ENCODE measurements at places on chromosomes 11 and 22.

DNA sequence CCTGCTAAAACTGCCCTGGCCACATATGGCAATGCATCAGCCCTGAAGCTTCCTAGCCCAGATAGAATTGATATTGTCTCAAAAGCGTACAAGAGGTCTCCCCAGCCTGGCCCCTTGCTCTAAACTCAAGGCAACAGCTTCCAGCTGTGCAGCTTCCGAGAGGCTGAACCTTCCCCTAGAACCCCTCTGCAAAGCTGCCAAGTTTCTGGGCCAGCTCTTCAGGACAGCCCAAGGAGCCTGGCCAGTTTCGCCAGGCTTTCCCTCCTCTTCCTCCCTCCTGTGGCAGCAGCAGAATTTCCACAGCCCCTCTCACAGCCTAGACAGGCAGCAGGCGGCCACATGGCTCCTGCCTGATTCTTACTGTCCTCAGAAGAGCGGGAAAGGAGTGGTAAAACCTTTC is 34.5 kb downstream of the NUMA1 start:
- DNase-seq: no peak

- DNase-seq: no peak
Observed at GRCh38 chr22:31768422-31769059, 14.7 kb downstream of the DEPDC5 start.

- no peak for DNase-seq
Observed at GRCh38 chr11:95152876-95153856, 63.5 kb downstream of the ENDOD1 start.

- no peak for DNase-seq
Observed at GRCh38 chr11:85170184-85170583, 457.0 kb downstream of the DLG2 start.

GRCh38 chr22:49712195-49712791 is 115.4 kb downstream of the BRD1 start:
- DNase-seq: no peak

DNA sequence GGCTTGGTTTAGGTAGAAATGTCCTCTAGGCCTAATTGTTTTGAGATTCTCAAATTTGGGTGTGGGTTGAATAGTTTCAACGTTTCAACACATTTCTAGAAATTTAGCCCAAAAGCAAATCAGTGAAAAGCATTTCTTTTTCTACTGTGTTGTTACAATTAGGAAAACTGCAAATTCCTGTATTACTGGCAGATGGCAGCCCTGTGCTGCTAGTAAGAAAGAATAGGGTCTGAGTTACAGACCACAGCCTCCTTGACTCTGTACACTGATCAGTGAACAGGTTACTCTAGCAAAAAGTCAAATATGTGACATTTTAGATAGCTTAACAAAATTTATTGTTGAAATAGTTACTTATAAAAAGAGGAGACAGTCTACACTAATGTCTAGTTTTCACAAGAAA is 703.0 kb downstream of the JRKL start:
- peak; percentile 20 for DNase-seq

GRCh38 chr11:117950301-117950700 is 21.1 kb upstream of the TMPRSS13 start:
- peak; percentile 40 for DNase-seq

DNA sequence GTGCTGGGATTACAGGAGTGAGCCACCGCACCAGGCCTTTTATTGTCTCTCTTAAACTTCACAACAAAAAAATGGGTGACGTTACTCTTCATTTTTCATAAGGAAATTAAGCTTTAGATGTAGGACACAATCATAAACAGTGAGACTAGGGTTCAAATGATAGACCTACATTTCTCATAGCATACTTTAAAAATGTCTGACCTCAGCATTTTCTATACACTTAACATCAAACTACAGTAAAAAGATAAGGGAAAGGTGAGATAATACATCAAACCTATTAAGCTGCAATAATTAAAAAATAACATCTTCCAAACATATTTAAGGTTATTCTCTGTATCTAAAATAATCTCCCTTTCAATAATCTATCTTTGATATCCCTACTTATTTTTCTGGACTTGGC is 914.2 kb downstream of the FAM181B start:
- DNase-seq: no peak

DNA sequence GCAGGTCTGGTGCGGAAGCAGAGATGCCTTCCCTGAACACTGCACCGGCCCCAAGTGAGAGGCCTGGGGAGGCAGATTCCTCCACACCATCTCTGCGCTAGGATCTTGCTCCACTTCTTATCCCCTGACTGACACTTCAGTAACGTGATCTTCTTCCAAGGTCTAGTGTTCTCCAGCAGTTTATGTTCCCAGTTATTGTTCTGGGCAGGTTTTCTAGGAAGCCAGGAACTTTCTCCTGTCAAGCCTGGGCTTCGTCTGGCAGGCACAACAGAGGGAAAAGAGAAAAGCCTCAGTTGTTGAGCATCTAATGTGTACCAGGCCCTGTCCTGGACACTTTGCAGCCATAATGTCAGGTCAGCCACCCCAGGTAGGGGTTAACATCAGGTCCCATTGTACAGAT is 10.5 kb downstream of the CD82 start:
- no peak for DNase-seq

- DNase-seq: no peak
Observed at GRCh38 chr11:118282606-118283005, 18.5 kb upstream of the MPZL2 start.

DNA sequence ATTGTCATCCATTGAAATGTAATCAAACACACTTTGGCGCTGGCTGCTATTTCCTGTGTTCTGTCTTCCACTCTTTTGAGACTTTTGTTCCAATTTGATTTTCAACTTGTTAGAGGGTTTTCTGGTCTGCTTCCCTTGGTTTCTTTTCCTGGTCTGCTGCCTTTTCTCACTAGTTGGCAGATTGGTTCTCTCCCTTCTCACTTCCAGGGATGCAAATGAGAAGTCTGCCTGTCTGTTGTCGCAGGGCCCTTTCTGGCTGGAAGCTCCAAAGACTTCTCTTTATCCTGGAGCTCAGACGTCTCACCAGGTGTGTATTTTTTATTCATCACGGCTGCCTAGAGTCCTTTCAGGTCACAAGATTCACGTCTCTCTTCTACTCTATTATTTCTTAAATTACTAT is 84.0 kb downstream of the RPS6KA4 start:
- DNase-seq: peak; percentile 25

DNA sequence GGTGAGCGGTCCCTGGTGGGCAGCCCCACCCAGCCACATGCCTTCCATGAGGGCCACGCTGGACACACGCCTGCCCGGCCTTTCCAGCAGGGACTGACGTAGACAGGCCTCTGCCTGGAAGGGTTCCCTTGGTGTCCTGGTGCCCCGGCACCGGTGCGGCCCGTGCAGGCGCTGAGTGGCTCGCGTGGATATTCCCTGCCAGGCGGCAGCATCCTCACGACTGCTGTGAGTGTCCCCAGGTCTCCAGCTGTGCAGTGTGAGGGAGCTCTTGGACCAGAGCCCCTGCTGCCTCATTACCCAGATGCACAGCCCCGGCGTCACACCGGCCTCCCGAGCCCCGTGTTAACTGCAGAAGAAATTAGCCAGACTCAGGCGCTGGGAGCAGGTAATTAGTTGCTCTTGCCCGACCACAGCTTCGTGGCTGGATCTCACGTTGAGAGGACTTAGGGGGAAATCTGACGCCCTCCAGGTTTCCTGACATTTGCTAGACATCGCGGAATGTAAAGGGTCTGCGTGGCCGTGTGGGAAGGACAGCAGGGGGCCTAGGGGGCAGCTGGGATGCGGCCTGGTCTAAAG is 1196.3 kb downstream of the BRD1 start:
- DNase-seq: no peak

- no peak for DNase-seq
Observed at GRCh38 chr11:102780491-102780918, at the start of gene MMP10. MMP10 (minus strand) TSS chr11:102780628; CDS start chr11:102780591, 37 bp downstream.

DNA sequence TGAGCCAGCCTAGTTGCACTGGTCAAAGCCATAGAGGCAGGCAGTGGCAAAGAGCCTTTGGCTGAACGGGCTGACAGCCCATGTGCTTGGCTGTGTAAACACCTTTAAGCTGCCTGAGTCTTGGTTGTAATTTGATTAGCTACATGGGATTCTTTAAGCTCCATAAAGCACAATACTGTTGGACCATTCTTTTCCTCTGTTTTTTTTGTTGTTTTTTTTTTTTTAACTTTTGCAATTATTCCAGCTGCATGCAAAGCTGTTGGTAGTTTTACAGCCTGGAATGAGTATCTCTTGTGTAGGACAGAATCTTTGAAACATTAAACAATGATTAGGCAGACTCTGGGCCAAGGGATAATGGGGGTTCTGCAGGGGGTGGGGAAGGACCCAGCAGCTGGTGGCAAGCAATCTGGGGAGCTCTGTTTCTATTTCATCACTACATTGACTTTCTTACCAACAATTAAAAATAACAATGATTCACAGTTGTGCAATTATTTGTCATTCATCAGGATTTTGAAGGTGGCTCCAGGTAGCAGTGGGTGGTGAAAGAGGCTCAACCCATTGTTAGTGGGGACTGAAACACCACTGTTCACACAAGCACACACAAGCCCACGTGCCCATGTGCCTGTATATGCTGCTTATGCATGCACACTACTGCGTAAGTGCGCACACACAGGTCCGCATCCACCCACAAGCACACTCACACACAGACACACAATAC is 69.5 kb upstream of the CSNK2A3 start:
- peak; percentile 94 for DNase-seq

DNA sequence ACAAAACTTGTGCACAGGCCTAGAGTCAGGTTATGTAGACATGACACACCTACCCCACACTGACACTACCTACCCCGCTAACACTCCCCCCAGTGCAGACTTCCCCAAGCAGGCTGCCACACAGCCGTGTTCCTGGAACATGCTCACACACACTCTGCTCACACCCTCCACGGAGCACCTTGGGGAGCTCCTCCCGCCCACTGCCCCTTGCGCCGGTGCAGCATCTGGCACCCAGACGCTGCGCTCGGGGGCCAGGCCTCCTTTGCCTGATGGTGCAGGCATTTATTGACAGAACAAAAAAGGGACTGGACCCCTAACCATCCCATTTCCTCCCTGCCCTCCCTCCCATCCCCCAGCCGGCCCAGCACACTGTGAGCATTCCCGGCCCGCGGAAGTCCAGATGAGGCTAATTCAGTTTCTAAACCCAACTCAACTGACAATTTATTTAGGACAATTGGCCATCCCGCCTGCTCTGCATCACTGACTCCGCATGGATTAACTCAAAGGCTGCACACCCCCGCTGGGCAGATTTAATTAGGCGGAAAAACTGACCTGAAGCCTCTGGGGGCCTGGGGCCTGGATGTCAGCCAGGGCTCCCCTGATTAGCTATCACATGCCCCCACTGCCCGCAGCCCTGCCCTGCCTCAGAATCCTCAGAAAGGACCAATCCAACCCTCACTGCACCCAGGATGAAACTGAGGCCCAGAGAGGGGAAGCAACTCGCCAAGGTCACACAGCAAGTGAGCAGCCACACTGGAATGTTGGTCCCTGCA is 30.1 kb downstream of the KCNC1 start:
- DNase-seq: no peak

- DNase-seq: no peak
Observed at GRCh38 chr11:6333095-6333494, 12.8 kb upstream of the CAVIN3 start.

- DNase-seq: no peak
Observed at GRCh38 chr22:44146088-44146861, 34.5 kb upstream of the PARVG start.

- no peak for DNase-seq
Observed at GRCh38 chr11:130272336-130272735, 42.4 kb downstream of the ZBTB44 start.

DNA sequence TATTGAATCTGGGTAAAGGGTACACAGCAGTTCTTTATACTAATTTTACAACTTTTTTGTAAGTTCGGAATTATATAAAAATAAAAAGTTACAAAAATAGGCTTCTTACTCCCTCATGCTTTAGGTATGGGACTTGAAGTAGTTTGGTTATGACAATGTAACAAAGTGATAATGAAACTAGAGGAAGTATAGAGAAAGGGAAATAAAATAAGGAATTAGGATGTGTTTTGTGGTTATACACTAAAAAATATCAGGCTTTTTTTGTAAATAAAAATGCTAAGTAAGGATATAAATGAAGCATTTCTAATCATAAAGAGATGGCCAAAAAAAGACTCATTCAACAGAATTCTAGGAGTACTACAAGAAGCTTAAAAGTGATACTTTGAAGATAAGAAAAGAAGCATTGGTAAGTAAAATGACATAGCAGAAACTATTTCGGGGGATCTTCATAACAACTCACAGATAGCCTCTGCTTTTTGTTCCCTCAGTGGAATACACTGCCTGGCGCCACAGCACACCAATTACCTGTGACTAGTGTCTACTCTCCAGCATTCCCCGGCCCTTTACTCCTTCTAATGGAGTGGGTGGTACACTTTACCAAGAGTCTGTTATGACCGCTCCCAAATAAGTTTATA is 322.7 kb upstream of the PITPNB start:
- DNase-seq: no peak

GRCh38 chr11:56048480-56048879 is 21.0 kb downstream of the OR5AS1 start:
- DNase-seq: no peak

- no peak for DNase-seq
Observed at GRCh38 chr22:44755956-44756361, 3.6 kb downstream of the ARHGAP8 start.

DNA sequence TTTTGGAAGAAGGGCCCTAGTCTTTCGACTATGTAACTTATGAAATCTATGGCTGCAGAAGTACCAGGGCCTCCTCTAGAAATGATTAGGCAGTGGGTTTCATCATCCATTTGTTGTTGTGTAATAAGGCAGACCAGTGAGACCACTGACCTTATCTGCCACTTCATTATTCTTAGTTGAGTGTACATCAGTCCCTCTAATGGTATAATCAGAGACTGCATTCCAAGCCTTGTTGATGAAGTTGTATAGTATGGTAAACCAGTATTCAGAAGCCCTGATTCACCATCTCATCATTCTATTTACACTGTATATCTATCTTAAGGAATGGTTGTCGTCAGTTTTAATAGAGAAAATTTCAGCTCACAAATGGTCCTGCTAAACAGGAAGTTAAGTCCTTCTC is 32.2 kb upstream of the GRIA4 start:
- DNase-seq: no peak

- DNase-seq: no peak
Observed at GRCh38 chr11:69230856-69231425, 63.0 kb upstream of the MYEOV start.

GRCh38 chr11:115884800-115885534 is 380.8 kb upstream of the CADM1 start:
- DNase-seq: no peak

DNA sequence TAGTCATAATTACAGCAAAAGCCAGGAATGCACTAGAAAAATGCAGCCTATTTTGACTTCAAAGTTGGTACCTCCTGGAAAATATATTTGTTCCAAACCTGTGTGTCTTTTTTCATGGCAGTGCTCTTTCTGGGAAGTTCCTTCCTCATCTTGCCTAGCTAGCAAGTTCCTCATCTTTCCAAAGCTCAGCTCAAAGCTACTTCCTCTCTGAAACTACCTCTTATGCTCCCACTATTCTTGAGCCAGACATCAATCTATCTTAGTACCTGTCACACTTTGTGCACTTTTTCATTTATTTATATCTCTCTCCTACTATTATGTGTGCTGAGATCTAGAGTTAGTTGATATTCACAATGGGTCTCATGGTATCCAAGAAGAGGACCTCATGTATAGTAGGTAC is 191.6 kb upstream of the CCDC90B start:
- DNase-seq: no peak

GRCh38 chr11:133078591-133079404 is 453.5 kb downstream of the OPCML start:
- peak; percentile 91 for DNase-seq

- DNase-seq: no peak
Observed at GRCh38 chr11:129530154-129530895, 154.7 kb downstream of the BARX2 start.

All from NCI-H526 (cell line).